Activated CD4-positive, CD25-positive, alpha-beta regulatory T cell treated with anti-CD3 and anti-CD28 coated beads, Interleukin-2, amount 50 U/mL, for 72 hours (primary cell): ENCODE measurements at places on chromosomes 12 and 14.

DNA sequence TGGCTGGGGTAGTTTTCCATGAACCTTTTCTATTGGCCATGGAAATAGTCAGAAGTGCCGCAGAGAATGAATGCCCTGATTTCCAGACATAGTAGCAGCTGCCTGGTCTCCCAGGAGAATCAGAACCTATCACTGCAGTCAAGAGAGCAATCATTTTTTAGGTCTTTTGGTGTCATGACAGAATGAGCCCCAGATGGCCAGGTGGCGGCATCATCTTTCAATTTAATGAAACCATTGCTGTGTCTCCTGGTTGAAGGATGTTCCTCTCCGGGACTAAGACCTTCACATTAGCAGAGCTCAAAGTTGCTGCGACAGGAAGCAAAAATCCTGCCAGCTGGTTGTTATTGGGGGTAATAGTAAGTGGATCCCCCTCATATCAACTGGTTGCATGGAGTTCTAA is 18.8 kb downstream of the TNFAIP2 start:
- no peak for DNase-seq

- no peak for DNase-seq
These were observed 130.1 kb upstream of the LHX5 start for GRCh38 chr12:113601656-113602263.

DNA sequence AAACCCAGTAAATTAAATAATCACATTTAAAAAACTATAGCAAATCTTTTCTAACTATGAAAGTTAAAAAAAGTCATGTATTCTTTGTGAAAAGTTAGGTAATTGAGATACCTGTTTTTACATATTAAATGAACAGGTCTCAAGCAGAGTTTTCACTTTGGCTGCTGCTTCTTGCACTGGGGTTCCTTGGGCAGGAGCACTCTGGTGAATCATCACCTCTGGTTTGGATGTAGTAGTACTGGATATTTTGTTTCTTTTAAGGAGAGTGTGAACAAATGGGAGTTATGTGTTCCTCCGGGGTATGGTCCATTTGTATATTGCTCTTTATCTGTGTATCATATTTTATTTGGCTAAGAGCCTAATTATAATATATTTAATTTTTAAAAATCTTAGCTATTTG is 82.7 kb downstream of the FUT8 start:
- no peak for DNase-seq

DNA sequence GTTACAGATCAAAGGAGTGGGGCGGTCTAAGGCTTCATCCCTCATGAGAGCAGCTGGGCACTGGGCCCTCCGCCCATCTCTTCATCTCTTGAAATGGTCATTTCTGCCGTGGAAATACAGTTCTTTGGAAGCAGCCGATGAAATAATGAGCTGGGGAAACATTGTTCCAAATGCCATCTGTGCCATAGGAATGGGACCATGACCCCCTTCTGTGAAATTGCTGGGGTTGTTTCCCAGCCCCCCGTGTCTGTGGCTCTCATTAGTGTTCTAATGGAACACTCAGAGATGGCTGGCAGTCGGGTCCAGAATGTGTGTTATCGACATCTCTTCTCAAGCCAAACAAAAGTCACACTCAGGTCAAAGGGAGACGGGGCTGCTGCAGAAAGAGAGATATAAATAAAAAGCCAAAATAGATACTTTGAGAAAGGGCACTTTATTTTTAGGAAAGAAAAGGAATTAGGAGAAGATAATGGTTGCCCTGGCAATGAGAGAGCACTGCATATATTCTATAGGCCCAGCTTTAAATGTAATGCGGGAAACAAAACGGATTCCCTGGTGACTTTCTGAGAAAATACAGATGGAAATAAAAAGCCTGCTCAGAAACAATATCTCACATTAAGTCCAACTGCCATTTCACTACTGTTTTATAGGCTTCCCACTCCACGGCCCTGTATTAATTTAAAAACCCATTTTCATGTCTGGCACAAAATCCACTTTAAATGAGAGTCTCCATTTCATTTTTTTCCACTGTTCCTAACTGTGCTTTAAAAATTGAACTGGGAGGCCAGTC is 107.1 kb downstream of the TTC8 start:
- no peak for DNase-seq

GRCh38 chr12:70648831-70649230 is 11.6 kb upstream of the PTPRB start:
- no peak for DNase-seq

DNA sequence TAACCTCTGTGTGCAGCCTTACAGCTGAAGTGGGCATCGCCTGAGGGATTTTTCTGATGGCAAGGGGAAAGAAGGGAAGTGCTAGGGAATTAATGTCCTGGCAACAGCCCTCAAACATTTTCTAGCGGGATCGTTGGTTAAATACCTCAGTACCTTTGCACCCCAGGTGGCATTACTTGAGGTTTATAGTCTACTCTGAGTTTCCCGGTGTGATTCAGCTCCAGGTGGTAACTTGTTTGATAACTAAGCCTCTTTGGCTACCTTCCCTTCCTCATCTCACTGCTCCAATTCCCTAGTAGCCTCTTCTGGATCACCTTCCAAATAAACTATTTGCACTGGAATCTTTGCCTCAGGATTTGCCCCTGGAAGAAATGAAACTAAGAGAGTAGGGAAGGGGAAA is 237.0 kb upstream of the SSTR1 start:
- no peak for DNase-seq

DNA sequence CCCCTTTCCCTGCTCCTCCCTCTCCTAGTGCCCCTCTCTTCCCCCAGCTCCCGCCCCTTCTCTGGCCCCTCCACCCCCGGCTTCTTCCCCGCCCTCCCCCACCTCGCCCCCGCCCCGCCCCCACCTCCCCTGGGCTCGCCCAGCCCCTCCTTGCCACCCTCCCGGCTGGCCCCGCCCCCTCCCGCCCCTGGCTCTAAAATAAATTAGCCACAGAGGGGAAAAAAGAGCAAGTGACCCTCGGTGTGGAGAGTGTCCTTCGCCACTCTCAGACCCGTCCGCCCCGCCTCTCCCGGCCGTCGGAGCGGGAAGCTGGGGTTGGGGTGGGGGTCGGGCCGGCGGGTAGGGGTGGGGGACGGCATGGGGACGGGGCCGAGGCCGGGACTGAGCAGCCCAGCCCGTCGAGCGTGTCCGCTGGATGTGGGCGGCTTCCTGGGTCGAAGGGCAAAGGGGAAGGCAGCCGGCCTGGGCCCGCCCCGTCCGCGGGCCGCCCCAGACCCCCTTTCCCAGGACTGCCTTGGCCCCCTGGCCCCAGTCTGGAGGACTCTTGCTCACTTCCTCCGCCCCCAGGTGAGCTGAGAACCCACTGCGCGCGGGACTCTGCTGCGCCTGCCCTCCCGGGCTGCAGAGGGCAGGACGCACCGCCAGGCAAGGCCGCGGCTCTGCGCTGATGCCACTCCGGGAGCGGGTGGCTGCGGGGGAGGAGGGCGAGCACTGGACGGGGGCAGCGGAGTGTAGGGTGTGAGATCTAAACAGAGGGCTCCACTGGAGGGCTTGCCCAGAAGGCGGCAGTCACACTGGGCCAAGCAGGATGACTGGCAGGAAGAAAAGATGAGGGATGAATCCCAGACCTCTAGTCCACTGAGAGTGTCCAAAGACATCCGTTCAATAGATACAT is 570 bp upstream of the FIGNL2 start:
- DNase-seq = no peak

GRCh38 chr14:103880348-103881267 is 33.2 kb upstream of the PPP1R13B start:
- no peak for DNase-seq

- DNase-seq = no peak
These were observed 9.8 kb upstream of the KCNA5 start for GRCh38 chr12:5033883-5034282.

GRCh38 chr12:27497446-27497845 is 26.6 kb upstream of the PPFIBP1 start:
- DNase-seq = no peak

- DNase-seq = no peak
These were observed 7.1 kb upstream of the KRT5 start for GRCh38 chr12:52527121-52527800.

DNA sequence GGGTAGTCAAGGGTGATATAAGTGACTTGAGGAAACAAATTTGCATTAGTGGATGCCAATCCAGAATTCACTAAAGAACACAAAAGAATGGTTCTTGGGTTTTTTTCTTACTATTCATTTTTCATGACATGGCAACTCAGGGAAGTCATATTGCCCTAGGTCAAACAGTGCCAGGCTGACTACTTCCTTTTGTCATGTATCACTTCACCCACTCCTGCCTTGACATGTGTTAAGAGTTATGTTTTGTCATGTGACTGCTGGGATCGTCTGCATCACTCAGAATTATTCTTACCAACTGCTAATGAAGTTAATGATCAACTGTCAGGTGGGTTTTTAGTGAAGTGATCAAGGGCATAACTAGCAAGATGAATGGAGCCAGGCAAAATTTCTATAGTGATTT is 74.2 kb downstream of the PRORP start:
- DNase-seq = no peak

DNA sequence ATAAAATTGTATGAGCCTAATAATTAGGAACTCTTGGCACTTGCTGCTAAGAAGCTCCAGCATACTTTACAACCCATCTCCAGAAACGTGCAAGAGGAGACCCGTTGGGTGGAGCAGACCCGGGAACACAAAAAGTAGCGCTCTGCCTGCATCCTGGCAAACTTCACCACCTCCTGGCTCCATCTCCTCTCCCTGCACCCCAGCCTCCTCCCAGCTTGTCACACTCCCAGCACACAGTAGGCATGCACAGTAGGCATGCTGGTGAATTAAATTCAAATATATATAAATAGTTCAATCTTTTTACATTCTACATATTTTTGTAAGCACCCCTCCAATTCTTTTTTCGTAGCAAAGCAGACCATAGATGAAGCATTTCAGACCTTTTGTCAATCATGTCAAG is 1.2 kb downstream of the VSIG10 start:
- DNase-seq = no peak

DNA sequence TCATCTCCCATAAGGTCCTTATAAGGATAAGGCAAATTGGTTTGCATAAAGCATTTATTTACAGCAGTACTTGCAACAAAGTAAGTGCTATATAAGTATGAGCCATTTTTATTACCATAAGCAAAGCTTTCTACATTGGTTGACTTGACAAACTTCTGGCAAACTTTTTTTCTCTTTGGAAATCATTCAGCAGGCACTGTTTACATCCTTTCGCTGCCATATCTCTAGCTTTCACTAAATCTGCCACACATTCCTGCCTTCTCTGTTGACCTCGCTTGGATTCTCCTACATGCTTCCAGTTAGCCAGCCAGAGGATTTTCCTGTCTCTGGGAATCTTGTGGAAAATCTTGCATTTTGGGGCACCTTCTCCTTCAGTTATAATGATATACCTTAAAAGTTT is 21.8 kb upstream of the HDAC7 start:
- no peak for DNase-seq

GRCh38 chr12:95214466-95214865 is 2.8 kb downstream of the FGD6 start:
- DNase-seq = no peak

- no peak for DNase-seq
These were observed 11.5 kb upstream of the TMTC2 start for GRCh38 chr12:82675246-82675645.

GRCh38 chr12:132429946-132430643 is 59.9 kb upstream of the FBRSL1 start:
- DNase-seq = peak; percentile 58

DNA sequence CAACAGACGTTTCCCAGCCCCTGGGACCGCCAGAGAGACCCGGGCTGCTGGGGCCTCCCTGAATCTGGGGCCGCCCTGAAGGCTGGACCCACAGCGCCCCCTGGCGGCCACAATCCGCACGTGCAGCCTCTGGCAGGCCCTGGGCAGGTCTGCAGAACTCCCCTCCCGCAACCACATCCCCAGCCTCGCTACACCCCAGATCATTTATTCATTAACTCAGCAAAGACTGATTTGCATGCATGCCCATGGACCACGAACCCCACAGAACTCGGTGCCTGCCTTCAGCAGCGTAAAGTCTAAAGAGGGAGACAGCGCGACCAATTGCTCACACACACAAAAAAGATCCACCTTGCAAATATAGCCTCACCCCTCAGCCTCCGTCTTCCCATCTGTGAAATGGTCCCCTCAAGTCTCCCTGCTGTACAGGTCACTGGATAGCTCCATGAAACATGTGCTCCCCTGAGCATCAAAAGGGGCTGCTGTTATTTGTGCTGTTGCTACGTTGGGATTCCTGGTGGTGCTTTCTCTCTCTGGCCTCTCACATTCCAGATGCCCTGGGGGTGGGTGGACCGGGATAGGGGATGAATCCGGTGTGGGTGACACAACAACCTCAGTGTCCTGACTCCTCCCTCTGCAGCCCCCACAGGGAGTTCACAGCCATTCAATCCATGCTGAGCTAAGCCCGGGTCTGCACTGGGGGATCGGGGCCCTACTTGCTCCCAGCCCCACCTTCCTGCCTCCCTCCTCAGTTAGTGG is 96.4 kb downstream of the SCARB1 start:
- DNase-seq = peak; percentile 90

DNA sequence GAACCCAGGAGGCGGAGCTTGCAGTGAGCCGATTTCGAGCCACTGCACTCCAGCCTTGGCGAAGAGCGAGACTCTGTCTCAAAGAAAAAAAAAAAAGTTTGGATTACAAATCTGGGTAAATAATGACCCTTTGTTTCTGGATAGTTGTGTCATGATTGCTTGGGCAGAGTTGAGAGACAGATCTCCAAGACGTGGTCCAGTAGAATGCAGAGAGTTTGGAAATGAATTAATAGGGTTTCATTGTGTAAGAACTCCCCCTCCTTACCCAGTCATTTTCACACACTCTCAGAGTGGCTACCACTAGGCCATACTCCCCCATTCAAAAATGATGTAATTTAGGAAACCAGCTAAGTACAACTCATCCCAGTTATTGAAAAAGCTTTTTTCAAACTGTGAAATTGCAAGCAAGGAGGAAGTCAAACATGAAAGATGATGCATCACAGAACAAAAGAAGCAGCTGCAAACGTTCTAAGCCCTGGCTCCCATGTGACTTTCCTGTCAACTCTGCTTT is 1331.9 kb downstream of the AACS start:
- no peak for DNase-seq

DNA sequence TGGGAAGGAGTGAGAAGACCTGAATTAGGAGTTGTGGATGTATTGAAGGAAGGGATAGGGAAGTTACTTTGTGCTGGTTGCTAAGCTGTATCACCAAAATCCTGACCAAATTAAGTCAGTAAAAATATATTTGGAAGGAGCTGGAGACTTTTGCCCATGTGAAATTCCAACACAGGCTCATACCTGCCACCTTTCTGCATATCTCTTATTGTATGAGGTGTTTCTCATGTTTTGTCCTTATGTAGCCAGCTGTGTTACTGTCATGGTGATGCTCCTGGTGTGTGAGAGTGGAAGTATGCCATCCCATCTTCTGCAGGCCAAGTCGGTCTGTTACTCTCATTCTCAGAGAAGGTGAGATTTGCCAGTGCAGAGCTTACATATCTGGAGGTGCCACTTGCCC is 29.4 kb upstream of the RNU6-8 start:
- DNase-seq = no peak
